Pons (tissue), 1 donor: ENCODE measurements at places on chromosomes 12 and 14.
A peak's percentile ranks its signal among the peaks of the same experiment; 100 is the strongest.

GRCh38 chr12:19575337-19576243 is 136.3 kb downstream of the AEBP2 start:
- DNase-seq: no peak

GRCh38 chr14:60695327-60695726 is 28.8 kb downstream of the SIX4 start:
- no peak for DNase-seq

- no peak for DNase-seq
Measured at GRCh38 chr12:87150969-87151662, 878.1 kb downstream of the C12orf50 start.

GRCh38 chr14:38206689-38207376 is 871 bp upstream of the SSTR1 start:
- DNase-seq: no peak

DNA sequence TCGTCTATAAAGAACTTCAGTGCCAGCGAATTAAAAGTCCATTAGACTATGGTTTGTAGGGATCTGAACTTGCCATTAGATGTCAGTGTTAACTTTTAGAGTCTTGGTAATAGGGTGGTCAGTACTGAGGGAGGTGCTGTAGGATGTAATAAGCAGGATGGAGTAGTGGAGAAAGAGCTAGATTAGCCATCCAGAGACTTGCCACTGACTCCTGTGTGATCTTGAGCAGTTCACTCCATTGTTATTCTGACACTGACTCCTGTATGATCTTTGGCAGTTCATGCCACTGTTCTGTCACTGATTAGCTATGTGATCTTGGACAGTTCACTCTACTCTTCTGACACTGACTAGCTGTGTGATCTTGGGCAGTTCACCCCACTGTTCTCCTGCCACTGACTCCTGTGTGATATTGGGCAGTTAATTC is 133.6 kb downstream of the TTLL5 start:
- DNase-seq: peak; percentile 78

DNA sequence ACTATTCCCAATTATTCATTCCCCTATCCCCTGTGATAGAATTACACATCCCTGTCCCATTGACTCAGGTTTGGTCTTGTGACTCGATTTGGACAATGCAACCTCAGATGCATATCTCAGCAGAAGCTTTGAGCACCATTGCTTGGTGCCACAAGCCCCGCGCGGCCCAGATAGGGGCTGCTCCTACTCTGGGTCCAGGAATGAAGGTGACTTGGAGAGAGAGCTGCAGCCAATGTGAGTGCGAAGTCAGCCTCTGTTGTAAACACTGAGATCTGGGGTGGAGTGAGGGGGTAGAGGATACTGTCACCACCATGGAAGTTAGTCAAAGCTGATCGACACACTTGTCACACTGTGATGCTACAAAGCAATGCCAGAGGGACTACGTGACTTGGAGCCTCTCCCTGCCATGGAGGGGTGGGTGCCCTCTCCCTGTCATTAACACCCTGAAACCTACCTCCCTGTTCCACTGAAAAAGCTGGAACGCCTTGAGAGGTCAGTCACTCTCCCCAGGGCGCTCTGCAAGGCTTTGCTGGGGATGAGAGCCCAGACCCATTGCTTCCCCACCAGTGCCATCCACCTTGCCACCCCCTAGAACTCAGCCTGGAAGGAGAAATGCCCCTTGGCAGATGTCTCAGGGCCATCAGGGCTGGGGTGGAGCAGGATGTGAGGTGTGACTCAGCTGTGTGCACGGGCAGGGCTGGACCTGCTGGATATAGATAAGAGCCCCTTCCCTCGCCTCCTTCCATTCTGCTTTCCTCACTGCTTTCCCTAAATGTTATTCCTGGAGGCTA is 6.6 kb upstream of the PLEK2 start:
- DNase-seq: no peak

GRCh38 chr14:68621400-68622365 is 171.2 kb downstream of the ZFP36L1 start:
- no peak for DNase-seq

DNA sequence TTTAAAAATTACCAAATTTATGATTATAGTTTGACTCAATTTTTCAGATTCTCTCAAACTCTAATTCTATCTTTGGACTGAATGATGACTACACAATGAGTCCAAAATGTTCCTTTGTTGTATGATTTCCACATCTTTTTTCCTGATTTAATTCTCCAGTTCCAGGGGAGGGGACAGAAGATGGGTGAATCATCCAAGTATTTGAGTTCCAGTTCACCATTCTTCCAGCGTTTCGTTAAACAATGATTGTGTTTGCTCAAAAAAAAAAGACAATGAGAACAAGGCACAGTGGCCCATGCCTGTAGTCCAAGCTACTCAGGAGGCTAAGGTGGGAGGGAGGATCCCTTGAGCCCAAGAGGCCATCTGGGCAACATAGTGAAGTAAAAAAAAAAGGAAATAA is 23.8 kb downstream of the BAZ1A start:
- no peak for DNase-seq
